ENCODE measurements at places on chromosomes 1 and 21.

GRCh38 chr1:170598618-170599017 is 65.3 kb upstream of the PRRX1 start:
- no peak for DNase-seq

GRCh38 chr21:44845418-44846223 is 27.8 kb upstream of the SUMO3 start:
- DNase-seq: no peak

DNA sequence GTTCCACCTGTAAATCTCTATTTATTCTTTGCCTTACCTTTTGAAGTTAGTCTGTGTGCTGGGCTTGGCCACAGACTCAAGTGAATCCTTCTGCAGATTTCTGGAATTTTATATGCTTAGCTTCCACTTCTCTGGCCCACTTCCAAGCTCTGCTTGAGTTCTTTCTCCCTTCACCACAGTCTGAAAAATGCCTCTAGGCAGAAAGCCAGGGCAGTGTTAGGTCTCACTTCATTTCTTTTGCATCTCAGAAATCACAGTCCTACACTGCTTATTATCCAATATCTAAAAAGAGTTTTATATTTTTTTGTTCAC is 48.9 kb downstream of the INKA2 start:
- DNase-seq: peak; percentile 87

DNA sequence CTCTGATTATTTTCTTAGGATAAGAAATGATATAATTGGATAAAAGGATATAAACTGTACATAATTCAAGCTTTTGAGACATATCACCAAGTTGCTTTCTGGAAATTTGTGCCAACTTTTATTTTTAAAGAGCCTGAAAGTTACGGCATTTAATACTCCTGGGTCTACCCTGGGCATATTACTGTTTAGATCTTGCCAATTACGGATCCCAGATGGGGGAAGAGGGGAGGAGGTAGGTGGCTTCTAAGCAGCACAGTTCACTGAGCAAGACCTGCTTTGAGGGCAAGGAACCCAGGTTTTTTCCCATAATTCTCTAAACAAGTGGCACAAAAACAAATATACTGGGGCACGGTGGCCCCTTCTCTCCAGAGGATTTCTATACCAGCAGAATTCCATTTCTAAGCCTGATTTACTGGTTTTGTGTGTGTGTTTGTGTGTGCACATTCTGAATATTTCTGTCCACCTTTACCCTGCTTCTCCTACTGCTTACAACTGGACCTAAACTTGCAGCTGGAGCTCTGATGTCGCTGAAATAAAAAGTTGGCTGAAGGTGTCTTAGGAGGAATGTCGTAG is 76.7 kb downstream of the LAMC2 start:
- no peak for DNase-seq

DNA sequence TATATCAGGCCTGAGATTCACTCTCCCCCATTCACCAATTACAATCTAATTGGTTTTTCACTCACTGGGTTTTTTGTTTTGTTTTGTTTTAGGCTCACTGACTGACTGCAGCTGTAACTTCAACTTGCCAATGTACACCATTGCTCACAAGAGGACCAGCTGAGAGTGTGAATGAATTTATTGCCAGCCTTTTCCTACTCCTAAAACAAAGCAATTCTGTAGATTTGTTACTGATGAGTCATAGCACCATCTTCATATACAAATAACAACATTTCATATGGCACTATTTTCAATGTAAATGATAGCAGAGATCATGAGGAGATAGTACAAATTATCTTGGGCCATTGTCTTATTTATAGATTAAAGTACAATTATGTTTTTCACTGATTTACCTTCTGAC is 76.0 kb upstream of the DPYD start:
- DNase-seq: no peak

DNA sequence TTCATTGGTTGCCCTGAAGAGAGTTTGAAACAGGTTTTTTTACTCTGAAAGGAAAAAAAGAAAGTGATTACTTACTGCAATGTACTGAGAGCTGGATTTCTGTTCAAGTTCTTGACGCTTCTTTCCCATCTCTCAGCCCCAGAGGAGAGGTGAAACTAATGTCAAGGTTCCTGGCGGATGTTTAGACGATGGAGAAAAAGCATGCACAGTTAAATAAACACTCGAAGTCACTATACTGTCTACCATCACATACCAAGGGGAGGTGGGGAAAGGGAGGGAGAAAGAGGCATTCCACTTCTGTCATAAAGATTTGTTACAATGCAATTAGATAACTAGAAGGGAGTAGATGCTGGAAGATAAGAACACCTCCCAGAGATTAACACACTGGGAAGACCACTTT is 177.0 kb upstream of the TNR start:
- no peak for DNase-seq

DNA sequence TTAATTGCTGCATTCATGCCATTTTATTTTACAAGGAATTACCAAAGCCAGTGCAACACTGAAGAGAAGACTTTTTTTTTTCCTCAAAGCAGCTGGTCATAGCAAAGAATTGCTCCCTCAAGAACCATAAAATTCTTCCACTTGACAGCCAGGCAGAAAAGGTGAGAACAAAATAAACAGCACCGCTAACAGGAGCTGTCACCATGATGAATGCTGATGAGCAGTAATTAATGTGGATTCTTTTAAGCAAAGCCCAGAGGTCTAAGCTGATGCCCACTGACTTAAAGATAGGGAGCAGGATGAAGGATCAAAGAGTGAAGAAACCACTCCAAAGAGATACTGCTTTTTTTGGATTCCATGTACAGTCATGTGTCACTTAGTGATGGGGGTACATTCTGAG is 428.4 kb downstream of the BRINP3 start:
- no peak for DNase-seq

DNA sequence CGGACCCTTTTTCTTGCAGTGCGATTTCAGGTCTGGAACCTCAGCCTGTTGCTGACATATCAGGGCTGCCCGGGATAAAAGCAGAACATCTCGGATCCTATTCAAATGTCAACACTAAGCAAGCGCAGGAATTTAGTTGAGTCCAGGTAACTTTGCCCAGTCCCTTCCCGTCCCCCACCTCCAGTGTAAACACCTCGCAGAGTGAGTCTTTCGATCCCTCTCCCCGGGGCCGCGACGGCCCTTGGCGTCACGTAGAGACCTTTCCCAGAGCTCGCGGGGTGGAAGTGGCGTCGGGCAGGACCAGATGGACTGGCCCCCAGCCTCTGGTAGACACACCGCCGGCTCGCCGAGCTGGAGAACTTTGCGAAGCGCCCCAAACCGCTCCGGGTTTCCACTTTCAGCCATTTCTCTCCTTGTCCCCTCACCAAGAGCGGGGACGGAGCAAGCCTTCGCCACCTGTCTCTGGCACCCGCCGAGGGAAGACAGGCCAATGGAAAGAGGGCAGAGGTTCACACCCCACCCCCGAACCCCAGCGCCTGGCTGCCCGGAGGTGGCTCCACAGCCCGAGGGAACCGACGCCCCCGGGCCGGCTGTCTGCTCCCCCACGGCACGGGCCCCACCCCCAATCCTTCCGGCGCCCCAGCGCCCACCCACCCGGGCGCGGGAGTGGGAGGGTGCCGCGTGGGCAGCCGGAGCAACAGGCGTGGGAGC is 570 bp downstream of the KCND3 start:
- no peak for DNase-seq

GRCh38 chr1:200428482-200429205 is 18.8 kb upstream of the ZNF281 start:
- DNase-seq: no peak

GRCh38 chr1:12314333-12314903 is 84.6 kb downstream of the VPS13D start:
- DNase-seq: no peak

DNA sequence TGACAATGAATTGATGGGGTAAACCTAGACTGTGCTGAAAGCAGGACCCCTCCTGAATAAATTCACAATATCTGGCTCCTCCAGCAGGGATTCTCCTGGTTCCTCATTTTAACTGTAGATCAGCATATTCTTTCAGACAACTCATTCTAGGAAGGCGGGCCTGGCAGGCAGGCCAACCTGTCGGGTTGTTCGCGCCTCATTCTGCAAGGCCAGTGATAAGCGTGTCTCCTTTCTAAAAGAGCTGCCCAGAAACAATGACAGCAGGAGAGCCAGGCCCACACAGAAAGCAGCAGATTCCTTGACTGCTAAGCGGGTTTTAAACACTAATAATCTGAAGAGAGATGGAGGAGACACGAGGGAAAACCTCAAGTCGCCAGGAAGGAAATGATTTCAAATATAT is 70.0 kb downstream of the NTPCR start:
- no peak for DNase-seq

GRCh38 chr1:232301246-232301645 is 328.7 kb downstream of the SIPA1L2 start:
- no peak for DNase-seq

GRCh38 chr1:212203630-212204029 is 81.6 kb upstream of the PPP2R5A start:
- no peak for DNase-seq

DNA sequence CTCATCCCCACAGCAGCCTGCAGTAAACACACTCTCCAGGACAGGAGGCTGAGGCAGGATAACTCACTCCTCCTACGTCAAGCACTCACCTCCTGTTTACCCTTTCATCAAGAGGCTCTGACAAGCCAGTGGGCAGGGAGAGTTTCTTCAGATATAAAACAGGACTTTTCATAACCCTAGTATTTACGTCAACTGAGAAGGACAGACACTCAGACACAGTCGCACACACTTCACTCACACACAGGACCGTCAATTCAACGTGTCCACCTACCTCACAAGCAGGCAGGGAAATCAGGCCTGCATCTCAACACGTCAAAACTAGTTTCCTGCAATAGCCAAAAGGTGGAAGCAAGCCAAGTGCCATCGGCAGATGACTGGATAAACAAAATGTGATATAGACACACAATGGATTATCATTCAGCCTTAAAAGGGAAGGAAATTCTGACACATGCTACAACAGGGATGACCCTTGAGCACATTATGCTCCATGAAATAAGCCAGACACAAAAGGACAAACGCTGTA is 48.6 kb downstream of the ITPKB start:
- no peak for DNase-seq

GRCh38 chr1:151831605-151832004 is at the start of gene RORC:
Gene RORC, minus strand, starts transcription at chr1:151831802. Its CDS starts 38 bp downstream, at chr1:151831764.
- DNase-seq: no peak

DNA sequence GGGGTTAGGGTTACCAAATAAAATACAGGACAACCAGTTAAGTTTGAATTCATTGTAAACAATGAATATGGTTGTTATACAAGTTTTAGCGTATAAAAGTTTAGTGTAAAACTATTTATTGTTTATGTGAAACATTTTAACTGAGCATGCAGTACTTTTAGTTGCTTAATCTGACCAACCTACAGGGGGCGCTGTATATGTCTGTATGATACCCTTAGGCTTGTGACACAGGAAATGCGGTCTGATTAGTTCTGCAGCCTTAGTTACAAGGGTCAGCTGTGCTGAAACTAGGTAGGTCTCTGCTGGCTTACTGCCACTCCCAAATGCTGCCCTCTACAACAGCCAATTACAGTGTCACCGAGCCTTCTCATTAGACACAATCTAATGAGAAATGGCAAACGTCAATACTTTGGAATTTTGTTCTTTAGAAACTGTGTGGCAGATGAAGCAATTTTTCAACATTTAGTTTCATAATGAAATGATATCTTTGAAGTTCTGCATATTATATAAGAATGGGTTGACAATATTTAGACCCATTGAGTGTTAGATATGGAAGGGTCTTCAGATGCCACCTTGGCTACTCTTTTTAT is 56.2 kb downstream of the NTNG1 start:
- DNase-seq: no peak

All from AG09319 (cell line).